ENCODE measurements at places on chromosomes 12 and 14.

- DNase-seq = no peak
Measured at GRCh38 chr14:72678356-72678755, 215.5 kb downstream of the DPF3 start.

GRCh38 chr12:69084816-69085378, 151.9 kb upstream of the CPM start:
- DNase-seq = no peak

DNA sequence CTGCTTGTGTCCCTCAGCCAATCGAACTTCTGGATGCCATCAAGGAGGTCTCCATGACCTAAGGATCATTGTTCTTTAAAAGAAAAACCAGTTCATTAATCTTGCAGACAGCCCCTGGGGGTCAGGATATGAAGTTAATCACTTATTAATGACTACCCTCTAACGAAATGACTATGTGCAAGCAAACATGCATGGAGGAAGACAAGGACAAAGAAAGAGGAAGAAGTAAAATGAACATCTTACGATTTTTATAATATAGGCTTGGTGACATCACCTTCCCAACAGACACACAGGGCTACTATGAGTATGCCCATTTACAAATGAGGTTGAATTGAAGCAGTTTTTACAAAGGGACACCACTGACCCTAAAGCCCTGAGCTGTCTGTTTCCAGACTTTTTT, 111.1 kb upstream of the AMIGO2 start:
- DNase-seq = no peak

- no peak for DNase-seq
Measured at GRCh38 chr14:74038020-74038859, 19.1 kb downstream of the BBOF1 start.

DNA sequence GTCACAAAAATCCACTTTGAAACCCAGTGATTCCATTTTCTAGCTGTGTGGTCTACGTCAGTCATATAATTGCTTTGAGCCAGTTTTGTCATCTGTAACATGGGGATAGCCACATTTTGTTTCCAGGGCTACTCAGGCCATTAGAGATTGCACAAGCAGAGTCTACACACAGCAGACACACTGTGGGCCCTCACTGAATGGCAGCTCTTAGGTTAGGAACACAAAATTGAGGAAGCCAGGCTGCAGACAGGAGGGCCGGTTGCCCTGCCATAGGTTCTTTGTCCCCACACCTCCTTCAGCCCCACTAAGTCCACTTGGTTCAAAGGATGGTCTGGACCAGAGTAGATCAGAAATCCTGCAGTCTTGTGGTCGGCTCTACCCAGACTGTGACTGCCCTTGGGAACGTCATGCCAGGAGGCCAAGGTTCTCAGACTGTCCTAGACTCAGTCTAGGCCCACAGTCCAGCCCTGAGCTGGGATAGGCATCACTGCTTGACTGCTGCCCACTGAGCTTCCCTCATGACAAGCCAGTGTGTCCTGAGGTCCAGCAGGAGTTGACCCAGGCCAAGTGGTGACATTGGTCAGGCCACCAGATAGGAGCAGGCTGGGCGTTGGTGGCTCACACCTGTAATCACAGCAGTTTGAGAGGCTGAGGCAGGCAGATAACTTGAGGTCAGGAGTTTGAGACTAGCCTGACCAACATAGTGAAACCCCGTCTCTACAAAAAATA, 3.8 kb upstream of the MYH7 start:
- DNase-seq = no peak

DNA sequence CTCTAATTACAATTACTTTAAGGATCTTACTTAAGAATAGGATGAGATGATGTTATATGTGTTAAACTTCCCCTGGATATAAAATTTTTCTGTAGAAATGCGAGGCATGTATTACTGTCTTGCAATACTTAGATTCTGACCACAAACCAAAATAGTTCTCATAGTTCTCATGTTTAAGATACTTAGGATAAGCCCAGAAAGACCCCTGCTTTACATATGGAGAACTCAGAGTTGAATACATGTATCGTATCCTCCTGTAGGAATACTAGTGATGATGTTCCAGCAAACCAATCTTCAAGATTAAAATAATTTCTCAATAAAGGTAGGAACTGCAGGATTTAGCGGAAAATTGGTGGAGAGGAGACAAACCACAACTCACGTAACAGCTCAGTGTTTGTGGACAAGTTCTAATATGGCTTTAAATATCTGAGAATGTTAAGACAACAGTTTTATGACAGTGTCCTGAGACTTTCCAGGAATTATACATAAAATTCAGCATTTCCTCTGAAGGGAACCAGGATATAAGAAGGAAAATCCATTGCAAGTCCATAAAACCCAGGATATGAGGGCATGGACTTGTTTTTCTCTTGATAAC, 114.7 kb upstream of the CRY1 start:
- DNase-seq = no peak

DNA sequence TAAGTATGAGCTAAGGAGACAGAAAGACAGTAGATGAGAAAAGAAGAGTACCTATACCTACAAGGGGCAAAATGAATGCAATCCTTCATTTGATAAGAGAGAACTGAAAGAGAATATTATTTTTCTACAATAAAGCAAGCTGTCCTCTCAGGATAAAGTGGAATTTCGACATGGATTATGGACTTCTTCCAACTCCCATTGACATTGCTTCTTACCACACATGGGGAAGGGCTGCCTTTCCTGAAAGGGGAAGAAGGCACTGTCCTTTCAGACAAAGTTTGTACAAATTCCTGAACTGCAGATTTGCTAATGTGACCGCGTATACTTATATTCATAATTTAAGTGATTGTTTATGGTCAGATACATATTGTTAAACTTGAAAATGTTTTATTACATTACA, 4.3 kb upstream of the HEBP1 start:
- DNase-seq = no peak

- no peak for DNase-seq
Measured at GRCh38 chr14:28671425-28671824, 95.2 kb upstream of the FOXG1 start.

- DNase-seq = no peak
Measured at GRCh38 chr12:125336246-125336645, 271.0 kb downstream of the AACS start.

- no peak for DNase-seq
Measured at GRCh38 chr12:102281231-102281630, 83.6 kb upstream of the PMCH start.

GRCh38 chr12:46246021-46246700, 22.7 kb downstream of the SLC38A1 start:
- peak; percentile 7 for DNase-seq

DNA sequence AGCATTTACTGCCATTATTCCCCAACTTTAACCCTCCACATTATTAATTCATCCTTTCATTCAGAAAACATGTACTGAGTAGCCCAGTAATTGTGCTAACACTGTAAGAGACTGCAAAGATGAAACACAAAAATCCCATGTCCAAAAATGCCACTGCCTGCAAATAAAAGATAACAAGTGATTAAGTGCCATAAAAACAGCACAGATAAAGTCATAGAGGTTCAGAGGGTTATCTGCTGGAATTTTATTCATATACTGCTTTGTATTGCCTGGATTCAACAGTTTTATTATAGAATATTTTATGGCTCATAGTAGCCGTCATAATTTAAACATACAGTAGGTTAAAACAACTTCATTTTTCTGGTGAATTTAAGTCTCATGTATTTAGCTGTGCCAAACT, 177.9 kb downstream of the KICS2 start:
- DNase-seq = no peak

DNA sequence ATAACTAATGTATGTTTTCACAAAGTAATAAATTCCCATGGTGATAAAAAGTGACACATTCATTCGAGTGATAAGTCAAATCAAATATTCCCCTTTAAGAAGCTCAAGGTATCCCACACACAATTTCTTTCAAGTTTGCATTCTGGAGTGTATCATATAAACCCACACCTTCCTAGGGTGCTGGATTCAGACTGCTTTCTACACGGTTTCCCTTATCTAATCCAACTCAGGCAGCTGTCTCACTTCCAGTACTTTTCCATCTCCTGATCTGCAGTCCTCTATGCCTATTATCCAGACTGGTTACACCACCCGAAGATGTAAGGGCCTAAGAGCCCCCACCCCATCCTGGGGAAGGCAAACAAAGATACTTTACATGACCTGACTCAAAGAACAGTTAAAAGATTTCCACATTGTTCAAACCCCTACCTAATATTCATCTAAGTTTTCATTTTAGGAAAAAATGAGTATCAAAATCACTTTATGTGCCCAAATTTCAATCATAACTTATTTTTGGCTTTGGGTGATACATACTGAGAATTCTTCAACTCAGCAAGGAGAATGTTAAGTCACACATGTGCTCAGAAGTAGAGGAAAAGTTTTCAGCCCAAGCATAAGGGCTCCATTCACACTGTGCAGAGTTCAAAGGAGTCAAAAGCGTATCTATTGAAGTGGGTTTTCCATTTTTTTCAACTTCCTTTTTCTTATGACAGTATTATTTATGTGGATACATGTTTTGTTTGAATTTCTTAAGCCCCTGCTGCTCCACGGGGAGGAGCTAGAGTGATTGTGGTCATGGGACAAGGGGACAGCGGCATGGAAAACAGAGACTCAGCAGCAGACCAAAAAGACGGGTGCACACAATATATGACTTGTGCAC, 41.8 kb downstream of the CORO1C start:
- no peak for DNase-seq

DNA sequence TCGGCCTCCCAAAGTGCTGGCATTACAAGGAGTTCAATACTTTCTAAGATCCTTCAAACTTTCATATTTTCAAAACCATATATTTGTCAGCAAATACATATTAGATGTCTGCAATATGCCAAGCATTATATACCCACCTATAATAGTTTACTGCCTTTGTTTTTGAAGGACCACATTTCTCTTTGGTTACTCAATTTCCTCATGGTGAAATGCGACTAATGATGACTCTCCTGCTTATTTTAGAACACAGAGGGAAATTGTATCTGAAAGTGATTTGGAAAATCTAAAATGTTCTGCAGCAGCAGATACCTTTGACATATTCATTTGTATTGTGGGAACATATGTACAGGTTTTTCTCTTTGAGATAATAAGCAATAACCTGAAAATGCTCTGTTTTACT, 2.7 kb upstream of the CNTN1 start:
- no peak for DNase-seq

DNA sequence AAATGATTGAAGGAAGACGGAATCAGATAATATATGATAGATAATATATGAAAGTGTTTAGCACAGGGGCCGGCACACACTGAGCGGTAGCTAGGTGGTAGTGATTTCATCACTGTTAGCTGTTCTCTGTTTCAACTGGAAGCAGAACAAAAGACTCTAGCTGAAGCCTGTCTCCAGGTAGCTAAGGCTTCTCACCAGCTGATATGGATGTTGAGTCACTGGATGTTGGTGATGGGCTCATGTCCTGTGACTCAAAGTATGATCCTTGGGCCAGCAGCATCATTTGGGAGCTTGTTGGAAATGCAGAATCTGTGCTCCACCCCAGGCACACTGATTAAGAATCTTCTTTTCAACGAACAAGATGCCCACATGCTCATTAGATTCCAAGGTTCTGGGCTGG, 21.7 kb upstream of the KCNA5 start:
- DNase-seq = no peak

- DNase-seq = no peak
Measured at GRCh38 chr12:112543751-112544150, 125.0 kb downstream of the PTPN11 start.

DNA sequence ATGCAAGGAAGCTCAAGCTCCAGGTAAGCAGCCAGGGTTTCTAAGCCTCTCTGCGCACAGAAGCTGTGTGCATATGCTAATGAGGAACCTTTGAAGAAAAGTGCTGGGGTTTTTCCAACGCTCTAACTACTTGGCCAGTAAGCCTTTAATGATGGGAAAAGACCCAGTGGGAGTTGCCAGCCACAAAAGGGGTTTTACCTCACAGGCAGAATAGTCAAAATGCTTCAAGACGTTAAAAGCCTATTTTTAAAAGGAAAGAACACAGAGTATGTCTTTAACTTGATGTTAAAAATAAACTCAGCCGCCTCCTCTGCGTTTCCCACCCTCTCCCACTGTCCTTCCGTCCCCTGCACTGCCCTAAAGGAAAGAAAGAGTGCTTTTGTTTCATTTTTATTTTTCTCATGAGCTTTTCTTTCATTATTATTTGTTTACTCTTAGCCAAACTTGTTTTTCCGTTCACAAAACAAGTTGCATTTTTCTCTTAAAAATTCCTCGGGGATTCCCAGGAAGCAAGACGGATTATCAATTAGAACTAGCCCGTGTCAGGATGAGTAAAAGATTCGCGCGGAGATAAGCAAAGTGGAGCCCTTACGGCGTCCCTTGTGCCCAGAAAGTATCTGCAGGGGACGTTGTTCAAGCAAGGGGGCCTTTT, 209.8 kb upstream of the NUDT4 start:
- DNase-seq = no peak

- DNase-seq = no peak
Measured at GRCh38 chr14:31419179-31419966, 977 bp downstream of the HEATR5A start.

DNA sequence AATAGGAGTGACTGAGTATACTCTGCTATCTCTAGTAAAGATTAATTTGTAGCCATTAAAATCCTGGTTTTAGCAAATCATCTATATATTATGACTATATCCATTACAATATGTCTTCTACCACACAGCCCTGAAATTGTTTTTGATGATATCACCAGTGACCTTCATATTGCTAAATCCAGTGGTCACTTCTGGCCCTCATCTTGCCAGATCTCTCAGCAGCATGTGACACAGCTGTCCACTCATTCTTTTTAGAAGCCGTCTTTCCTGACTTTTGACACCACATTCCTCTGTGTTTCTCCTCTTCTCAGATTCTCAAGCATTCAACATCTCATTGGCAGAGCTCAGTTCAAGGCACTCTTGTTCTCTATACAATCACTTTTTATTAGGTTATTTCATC, 54.9 kb downstream of the CPNE8 start:
- DNase-seq = no peak

DNA sequence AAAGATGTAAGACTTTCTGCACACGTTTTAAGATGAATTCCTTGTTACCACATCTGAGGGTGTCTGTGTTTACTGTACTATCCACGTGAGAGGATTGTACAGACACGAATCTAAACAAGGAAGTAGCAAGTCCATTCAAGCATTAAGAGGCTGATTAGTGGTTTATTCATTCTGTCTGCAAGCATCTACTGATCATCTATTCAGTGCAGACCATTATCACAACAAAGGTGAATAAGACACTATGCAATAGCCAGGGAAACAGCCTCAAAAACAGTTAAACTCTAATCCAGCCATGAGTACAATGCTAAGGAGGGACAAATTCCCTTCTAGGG, 111.6 kb upstream of the PZP start:
- no peak for DNase-seq

GRCh38 chr12:30939234-30939633, 12.7 kb downstream of the TSPAN11 start:
- DNase-seq = no peak

- no peak for DNase-seq
Measured at GRCh38 chr12:48119834-48120195, 651 bp downstream of the PFKM start.

- no peak for DNase-seq
Measured at GRCh38 chr14:86086962-86087361, 557.0 kb downstream of the FLRT2 start.

GRCh38 chr14:69963966-69964365, 84.8 kb downstream of the SMOC1 start:
- no peak for DNase-seq

GRCh38 chr12:65330331-65330730, 51.8 kb downstream of the MSRB3 start:
- DNase-seq = no peak

- no peak for DNase-seq
Measured at GRCh38 chr14:82394916-82395315, 861.3 kb upstream of the SEL1L start.
